Activated naive CD8-positive, alpha-beta T cell treated with anti-CD3 and anti-CD28 coated beads, Interleukin-2, amount 10 ng/mL, durations not matched to agents 7 days and 5 days (primary cell): ENCODE measurements at places on chromosomes 2 and 18.

GRCh38 chr2:44392338-44392943, 30.7 kb downstream of the CAMKMT start:
- DNase-seq, result no peak

GRCh38 chr18:6666012-6666685, 63.4 kb upstream of the ARHGAP28 start:
- no peak for DNase-seq

DNA sequence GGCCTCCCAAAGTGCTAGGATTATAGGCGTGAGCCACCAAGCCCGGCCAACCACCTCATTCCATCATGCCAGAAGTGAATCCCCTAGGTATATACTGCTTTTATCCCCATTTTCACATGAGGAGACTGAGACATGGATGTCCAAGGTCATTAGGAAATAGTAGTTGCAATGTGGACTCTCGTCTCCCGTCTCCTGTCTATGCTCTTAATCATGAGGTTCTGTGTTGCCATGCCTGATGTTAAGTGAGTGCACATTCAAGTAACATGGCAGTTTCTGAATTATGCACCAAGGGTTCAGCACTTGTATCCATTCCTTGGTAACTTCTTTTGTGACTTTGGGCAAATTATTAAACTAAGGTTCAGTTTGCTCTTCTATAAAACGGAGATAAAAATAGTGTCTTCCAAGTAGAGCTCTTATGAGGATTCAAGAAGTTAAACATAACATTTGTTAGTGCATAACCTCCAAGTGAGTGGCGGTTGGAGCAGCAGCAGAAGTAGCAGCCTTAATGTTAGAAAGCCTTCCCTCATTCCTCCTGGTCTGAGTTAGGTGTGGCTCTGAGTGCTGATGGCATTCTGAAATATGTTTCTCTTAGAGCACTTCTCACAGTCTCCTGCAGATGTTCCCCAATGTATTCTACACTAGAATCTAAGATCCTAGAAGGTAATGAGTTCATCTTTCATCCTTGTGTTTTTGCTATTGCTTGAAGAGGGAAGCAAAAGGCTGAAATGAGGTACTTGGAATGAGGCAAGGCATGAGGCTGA, 21.9 kb downstream of the SOCS6 start:
- DNase-seq, result no peak

GRCh38 chr18:38052879-38053590, 487.4 kb upstream of the CELF4 start:
- DNase-seq, result no peak

- DNase-seq, result no peak
Observed at GRCh38 chr2:168907940-168908662, 7.0 kb downstream of the G6PC2 start.

GRCh38 chr2:148719195-148719749, 74.7 kb downstream of the EPC2 start:
- no peak for DNase-seq

DNA sequence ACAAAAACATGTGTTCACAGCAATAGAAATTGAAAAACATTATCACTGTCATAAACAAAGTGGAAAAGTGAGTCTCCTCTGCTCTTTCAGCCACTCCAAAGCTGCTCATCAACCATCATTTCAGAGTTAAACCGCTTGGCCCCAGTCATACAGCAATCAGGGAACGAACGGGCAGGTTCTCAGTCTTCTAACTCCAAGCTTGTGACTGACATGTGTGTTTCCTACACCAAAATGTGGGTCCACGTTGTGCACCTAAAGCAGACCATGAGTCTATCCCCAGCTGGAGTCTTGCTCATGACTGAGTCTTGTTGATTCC, 582.6 kb upstream of the ID2 start:
- no peak for DNase-seq

- no peak for DNase-seq
Observed at GRCh38 chr2:233184669-233185068, 66.8 kb upstream of the ATG16L1 start.

DNA sequence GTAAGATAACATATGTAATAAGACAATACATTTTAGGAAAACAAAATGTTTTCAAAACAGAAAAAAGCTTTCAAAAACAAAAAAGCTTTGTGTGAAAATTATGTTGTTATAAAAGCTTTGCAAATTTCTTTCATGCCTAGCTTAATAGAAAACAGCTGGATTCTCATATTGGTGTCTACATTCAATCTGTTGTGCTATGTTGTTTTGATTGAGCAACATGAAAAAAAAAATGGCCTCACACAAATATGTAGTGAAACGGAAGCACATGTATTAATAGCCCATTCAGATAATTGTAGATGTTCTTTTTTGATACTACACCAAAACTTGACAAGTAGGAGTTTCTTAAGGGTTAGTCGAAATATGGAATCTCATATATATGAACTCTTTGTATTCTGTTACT, 197.5 kb downstream of the ZEB2 start:
- no peak for DNase-seq

- DNase-seq, result no peak
Observed at GRCh38 chr2:48713647-48714046, 41.9 kb downstream of the LHCGR start.

DNA sequence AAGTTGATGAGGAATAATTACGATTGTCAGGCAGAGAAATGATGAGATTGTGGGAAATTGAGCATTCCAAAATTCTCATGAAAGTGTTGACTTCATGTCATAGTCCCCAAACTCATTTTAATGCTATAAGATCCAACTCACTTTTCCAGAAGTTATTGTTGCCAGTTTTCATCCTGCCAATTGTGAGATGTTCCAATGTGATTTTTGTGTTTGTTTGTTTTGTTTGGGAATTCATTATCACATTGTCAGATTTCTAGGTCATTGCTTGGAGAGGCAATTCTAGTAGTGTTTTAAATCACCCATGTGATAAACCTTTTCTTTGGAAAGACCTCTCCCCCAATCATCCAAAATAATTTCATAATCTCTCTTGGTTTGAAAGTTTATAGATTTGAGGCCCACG, 86.0 kb upstream of the ACVR2A start:
- DNase-seq, result no peak

- peak; percentile 56 for DNase-seq
Observed at GRCh38 chr2:231929961-231930592, 3.9 kb upstream of the NPPC start.

- no peak for DNase-seq
Observed at GRCh38 chr2:221458578-221458977, 113.5 kb downstream of the EPHA4 start.
